Tibial nerve (tissue), 4 donors: ENCODE measurements at places on chromosomes 7 and 10.

- no peak for DNase-seq
Measured at GRCh38 chr10:51861731-51862130, 162.3 kb upstream of the CSTF2T start.

DNA sequence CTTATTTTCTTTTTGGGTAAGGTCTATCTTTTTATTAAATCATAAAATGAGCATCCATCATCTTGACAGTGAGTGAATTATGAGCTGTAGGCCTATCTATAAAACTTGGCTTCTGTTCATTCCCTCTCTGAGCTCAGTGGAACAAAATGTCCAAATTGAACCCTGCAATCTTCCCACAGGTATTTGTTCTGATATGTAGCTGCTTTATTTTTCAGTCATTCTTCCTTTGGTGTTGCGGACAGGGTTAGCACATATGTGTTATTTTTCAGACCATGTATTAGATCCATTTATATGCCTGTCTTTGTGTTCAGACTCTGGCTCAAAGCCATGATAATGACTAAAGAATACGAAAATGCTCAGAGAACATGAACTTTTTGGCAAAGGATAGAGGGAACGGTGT is 201.6 kb upstream of the KIAA1217 start:
- no peak for DNase-seq

DNA sequence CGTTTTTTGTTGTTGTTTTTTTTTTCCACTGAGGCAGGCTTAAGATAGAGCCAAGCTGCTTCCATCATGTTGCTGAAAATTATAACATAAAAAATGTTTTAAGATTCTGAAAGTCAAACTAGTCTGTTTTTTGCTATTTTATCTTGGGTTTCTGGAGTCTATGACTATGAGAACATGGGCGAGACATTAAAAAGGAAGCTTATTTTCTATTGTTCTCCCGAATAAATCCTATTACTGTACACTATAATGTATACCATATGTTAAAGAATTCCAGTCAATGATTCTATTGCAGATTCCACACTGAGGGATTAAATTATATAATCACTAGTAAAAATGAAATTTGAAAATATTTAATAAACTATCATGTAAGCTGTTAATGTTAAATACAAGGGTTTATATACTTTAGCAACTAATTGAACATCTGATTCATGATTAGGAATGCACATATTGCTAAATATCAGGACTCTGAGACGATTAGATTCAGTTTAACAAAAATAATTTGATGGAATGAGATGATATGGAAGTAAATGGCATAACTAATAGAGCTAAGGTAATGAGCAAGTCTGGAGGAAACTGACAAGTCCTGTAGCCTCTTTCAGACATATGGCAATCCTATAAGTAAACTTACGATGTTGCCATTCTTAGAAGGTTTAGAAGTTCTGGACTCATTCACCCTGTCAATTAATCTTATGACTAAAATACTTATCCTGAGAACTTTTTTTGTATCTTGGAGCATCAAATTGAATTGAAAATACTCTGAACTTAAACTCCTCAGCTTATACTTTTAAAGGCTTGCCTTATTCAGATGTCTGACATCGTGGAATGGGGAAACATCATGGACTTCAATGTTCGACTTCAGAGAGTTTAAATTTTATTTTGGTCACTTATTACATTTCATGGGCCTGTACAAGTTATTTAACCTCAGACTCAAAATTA is 294.8 kb upstream of the DGKB start:
- DNase-seq: no peak

GRCh38 chr7:114765331-114766040 is 156.4 kb upstream of the MDFIC start:
- DNase-seq: no peak

GRCh38 chr7:108033776-108034497 is 31.0 kb upstream of the LAMB1 start:
- no peak for DNase-seq

- peak; percentile 14 for DNase-seq
Measured at GRCh38 chr7:77657427-77658224, 38.6 kb upstream of the RSBN1L start.
